ENCODE measurements at places on chromosomes 7 and 10.

DNA sequence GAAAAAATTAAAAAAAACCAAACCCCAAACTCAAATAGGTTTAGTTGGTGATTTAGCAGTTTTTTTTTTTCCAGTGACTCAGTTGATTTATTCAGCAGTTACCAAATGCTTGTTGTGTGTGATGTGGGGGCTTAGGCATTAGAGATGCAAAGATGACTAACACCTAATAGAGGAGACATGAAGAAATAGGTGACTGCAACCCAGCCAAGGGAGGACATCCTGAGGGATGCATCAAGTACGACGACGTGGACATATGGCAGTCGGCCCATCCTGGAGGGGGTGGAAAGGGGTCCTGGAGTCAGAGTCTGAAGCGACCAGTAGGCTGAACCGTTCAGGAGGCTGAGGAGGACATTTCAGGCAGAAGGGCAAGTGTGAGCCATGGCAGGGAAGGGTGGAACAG lies 35.5 kb downstream of the LRMDA start:
- DNase-seq, result no peak

DNA sequence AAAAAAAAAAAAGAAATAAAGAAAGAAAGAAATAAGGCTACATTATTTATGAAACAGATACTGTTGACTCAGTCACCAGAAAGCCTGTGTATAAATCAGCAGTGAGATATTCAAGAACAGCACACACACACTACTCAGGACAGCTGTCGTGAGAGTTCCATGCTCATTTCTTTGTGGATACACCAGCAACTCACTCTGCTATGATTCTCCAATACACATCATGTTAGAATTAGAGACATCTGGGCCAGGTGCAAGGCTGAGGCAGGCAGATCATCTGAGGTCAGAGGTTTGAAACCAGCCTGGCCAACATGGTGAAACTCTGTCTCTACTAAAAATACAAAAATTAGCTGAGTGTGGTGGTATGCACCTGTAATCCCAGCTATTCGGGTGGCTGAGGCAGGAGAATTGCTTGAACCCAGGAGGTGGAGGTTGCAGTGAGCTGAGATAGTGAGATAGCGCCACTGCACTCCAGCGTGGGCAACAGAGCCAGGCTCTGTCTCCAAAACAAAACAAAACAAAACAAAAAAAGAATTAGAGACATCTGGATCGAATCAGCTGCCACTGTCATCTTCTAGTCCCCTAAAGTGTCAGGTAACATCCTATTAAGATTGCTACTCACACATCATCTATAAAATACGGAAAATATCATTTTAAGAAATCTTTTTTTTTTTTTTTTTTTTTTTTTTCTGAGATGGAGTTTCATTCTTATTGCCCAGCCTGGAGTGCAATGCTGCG lies 11.2 kb upstream of the NUPR2 start:
- DNase-seq, result no peak

GRCh38 chr7:51187941-51188340 lies 128.7 kb downstream of the COBL start:
- peak; percentile 4 for DNase-seq

- no peak for DNase-seq
Measured at GRCh38 chr7:155764438-155764793, 47.8 kb downstream of the SHH start.

- no peak for DNase-seq
Measured at GRCh38 chr7:123783820-123784219, 35.0 kb upstream of the WASL start.

DNA sequence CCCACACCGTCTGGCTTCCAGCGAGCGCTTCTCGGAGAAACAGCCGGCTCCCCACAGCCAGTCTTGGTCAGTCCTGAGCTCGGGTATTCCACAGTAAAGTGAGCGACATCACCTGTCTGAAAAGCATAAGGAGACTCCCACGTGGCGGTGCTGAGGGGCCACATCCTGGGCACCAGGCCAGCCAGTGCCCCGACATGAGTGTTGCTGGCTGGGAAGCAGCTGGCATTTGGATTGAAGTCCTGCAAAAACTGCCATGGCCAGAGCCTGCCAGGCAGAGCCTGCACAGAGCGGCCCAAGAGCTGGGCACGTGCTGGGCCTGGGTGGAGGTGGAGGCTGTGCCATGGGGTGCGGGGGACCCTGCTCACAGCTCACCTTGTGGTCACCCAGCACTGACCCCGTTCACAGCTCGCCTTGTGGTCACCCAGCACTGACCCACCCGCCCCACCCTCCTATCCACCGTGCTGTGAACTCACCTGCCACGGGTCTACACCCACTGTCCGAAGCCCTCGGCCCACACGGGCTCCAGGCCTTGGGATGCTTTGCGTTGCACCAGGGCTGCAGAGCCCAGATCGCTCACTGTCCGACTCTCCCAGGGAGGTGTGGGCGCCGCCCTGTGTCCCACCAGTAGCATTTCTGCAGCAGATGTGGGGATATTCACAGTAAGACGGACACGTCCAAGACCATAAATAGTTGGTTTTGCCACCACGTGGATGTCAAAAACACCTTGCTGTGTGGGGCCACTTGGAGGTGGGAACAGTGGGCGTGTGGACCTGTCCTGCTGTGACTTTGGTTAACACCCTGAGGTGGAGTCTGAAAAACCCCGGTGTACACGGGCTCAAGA lies 48.8 kb downstream of the PITRM1 start:
- no peak for DNase-seq

GRCh38 chr7:5550831-5551230 lies 127.2 kb upstream of the TNRC18 start:
- no peak for DNase-seq

- DNase-seq, result no peak
Measured at GRCh38 chr10:89450901-89451300, 36.5 kb downstream of the IFIT5 start.

- DNase-seq, result no peak
Measured at GRCh38 chr10:125606414-125607010, 76.5 kb downstream of the TEX36 start.

DNA sequence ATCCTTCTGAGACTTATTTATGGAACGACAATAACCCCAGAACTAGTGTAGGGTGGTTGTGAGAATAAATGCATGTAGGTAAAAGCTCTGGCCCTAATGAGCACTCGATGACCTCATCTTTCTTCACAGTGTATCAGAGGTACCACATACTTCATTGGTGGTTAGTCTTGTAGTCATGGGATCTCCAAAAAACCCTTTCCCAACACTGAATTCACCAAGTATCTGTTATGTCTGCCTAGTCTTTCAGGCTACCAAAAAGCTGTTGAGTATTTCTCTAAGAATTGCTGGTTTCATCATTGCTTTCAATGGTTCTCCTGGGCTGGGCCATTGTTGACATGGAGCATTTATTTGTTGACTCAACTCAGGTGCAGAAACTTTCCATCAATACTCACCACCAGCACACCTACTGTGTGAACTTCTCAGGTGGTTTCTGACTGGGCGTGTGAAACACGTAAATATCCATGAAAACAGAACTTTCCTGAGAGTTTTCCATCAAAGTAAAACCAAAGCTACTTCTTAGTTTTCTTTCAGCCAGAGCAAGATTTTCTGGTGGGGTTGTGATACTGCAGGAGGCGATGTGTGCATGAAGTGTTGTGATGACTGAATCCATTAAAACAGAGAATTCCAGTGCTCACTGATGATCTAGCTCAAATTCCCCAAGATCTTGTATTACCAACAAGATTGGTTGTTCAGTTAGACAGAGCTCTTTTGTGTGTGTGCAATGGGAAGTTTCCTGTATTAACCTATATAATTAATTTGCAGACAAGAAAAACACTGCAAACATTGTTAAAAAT lies 51.4 kb upstream of the SLC35B4 start:
- DNase-seq, result no peak

DNA sequence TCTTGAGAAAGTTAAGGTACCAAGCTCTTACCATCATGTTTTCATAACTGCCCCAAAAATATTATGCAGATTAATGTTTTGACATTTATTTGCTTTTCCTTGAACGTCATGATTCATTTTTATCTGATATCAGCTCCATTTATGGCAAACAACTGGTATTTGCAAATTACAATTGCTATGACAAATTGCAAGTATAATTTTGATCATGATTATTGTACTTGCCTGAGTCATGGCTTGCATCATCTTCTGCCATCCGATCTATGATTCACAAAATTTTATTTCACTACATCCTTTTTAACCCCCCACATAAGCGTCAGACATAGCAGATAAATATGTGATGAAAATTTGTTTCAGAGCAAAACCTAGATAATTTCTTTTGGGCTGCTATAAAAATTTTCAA lies 155.0 kb downstream of the STK31 start:
- no peak for DNase-seq

- no peak for DNase-seq
Measured at GRCh38 chr10:50653758-50654157, 30.0 kb upstream of the SGMS1 start.

GRCh38 chr7:122470859-122471258 lies 166.3 kb upstream of the FEZF1 start:
- no peak for DNase-seq

- DNase-seq, result no peak
Measured at GRCh38 chr10:23442936-23443335, 4.1 kb downstream of the OTUD1 start.

DNA sequence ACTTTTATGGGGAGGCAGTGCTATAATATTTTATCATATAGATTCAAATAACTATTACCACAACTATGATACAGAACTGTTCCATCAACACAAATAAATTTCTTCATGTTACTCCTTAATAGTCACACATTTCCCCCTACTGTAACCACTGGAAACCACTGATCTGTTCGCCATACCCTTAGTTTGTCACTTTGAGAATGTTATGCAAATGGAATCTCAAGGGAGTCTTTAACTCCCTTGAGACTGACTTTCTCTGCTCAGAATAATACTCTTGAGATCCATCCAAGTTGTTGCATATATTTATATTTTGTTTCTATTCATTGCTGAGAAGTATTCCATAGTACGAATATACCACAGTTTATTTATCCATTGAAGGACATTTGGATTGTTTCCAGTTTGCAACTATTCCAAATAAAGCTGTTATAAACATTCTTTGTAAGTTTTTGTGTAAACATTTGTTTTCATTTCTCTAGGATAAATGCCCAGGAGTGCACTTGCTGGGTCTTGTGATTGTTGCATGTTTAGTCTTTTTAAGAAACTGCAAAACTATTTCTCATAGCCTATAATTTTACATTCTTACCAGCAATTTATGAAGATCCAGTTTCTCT lies 19.7 kb upstream of the PON2 start:
- DNase-seq, result no peak

DNA sequence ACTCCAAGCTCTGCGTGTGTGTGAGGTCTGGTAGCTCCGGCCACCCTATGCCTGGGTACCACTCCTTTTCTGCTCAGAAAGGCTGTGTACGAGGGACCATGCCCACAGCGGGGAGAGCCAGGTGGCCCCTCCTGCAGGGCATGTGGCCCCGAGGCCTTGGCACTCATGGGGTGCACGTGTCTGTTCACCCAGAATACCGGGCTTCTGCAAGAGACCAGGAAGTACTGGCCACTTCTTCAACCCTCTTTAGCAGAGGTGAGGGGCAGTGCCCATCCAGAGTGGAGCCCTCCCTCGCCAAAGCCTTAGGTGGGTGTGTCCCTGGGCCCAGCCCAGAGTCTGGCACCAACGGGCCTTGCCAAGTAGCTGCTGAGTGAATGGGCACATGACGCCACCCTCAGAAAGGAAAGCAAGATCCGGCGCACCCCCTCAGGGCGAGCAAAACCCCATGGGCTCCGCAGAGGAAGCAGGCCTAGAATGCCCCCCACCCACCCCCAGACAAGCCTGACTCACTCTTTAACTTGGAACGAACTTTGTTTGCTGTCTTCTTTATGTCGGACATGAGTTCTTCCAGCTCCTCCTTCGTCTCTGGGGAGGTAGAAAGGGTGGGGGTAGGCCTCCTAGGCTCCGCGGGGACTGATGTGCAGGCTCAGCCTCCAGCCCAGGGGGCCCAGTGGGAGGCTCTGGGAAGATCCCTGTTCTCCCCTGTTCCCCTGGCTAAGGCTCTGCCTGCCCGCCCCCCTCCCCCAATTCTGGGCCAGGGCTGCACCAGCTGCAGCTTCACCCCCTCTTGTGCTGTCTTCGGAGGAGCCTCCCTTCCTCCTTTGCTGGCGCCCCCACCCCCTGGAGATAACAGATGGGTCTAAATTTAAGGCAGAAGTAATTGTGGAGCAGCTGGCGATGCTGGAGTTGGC lies 14.6 kb downstream of the STX1A start:
- no peak for DNase-seq

DNA sequence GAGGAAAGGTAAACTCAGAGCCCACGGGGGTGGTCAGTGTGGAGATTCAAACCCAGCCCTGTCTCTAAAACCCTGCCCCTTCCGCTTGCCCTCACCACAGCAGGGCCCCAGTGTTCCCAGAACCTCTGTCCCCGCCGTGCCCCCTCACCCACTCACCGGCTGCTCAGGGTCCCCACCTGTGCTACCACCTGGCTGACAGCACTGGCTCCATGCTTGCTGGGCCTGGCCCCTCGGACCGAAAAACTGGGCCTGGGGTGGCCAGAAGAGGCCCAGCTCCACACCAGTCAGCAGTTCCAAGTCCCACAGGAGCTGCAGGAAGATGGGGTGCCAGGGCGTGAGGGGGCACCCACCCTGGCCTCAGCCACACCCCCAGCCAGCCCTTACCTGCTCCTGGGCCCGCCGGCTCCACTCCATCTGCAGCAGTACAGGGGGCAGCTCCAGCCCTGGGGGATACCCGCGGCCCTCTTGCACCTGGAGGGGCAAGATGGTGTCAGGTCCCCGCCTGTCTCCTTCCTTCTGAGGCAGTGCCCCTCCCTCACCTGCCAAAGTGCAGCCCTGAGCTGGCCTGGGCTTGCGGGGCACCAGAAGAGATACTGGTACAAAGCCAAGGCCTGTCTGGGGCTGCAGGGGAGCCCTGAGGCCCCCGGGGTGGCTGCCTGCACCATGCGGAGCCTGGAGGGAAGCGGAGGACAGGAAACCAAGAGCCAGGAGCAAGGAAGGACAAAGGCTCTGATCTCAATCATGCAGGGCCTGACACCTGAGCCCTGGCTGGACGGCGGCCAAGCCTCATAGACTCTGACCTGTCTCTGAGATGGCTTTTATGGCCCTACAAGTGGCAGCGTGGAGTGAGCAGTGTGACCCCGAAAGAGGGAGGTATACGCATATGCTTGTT lies 11.7 kb downstream of the ATP6V1F start:
- DNase-seq, result no peak

- DNase-seq, result no peak
Measured at GRCh38 chr7:28105234-28105633, 75.4 kb downstream of the JAZF1 start.

DNA sequence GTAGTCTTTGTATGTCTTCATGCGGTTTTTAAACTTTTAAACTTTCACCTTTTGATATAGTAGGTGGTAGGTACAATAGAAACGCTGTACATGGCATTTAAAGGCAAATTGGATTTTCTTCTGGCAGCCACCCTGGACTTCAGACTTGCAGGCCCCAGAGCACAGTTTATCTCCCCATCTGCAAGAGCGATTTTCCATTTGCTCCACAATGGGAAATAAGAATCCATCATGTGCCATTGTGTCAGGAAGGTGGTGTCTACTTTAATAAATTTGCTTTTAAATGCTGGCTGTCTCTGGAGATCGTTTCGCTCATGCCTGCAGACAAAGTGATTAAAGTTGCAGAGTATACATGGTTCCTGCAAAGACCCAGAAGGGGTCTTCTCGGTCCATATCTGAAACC lies 38.9 kb downstream of the UNC5B start:
- DNase-seq, result no peak

- no peak for DNase-seq
Measured at GRCh38 chr10:131822692-131823245, 78.0 kb upstream of the PPP2R2D start.

- DNase-seq, result no peak
Measured at GRCh38 chr10:84542522-84543490, 214.4 kb downstream of the CCSER2 start.

GRCh38 chr7:6654113-6654841 lies 17.2 kb downstream of the ZNF316 start:
- no peak for DNase-seq

- no peak for DNase-seq
Measured at GRCh38 chr7:154304740-154305700, 252.8 kb downstream of the DPP6 start.
